ENCODE measurements at places on chromosomes 3 and 15.

DNA sequence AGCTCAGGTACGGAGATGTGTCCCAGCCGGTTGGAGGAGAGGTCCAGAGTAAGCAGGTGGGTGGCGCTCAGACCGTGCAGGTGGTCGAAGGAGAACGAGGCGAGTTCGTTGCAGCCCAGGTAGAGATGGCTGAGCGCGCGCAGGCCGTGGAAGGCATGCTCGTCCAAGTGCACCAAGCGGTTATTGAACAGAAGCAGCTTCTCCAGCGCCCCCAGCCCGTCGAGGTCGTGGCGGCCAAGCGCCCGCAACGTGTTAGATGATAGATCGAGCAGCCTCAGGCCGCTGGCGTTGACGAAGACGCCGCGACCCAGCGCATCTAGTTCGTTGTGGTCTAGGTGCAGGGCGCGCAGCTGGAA, 648 bp downstream of the AMIGO3 start:
- DNase-seq, result no peak

- DNase-seq, result no peak
Measured at GRCh38 chr15:37045859-37046740, 54.2 kb downstream of the MEIS2 start.

DNA sequence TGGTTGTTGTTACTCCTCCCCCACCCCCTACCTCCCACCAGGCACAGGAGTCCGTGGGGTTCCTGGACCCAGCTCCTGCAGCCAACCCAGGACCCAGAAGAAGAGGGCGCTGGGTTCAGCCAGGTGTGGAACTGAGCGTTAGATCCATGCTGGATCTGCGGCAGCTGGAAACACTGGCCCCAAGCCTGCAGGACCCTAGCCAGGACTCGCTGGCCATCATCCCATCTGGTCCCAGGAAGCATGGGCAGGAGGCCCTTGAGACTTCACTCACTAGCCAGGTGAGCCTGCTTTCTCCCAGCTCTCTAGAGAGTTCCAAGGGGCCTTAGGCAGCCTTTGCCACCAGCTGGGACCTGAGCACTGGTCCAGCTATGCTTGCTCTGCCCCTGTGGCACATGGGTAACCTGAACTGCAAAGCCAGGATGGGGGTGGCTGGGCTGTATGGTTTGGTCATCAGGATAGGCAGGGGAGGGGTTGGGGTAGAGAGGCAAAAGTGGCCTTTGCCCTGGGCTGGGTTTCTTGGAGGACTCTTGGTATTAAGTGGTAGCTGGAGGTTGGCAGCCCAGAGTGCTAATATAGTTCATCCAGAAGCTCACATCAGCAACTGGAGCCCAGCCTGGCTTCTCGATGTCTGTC, 7.0 kb upstream of the JMJD7 start:
- no peak for DNase-seq

GRCh38 chr15:51096976-51097375, 2.3 kb upstream of the TNFAIP8L3 start:
- DNase-seq, result no peak

GRCh38 chr15:26352406-26352805, 420.5 kb downstream of the GABRB3 start:
- DNase-seq, result no peak

DNA sequence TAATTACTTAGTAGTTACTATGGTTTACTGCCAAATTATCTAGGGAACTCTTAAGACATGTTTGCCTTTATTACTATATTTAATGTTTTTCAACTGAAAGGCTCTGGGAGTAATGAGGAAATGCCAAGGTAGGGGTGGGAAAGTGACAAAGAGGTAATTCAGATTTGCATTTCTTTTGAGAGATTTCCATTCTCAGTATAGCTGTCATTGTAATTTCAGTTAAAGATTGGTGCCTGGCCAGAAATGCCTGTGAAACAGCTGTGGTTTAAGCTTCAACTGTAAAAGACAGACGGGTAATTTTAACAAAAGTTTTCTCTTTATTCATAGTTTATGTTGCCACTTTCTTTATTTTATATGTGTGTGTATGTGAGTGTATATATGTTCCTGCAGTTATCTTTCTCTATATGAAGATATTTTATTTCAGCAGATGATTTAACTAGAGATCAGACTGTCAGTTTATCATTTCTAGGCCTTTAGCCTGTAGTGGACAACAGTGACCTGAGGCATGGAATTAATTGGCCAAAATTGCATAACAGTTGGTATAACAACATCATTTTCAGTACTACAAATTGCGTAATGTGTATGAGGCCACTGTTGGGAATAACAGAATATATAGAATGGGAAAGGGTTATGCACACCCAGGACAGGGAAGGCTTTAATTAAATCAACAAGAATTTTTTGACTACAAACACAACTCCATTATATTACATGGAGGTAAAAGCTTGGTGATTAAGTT, 119.0 kb downstream of the BBX start:
- no peak for DNase-seq

DNA sequence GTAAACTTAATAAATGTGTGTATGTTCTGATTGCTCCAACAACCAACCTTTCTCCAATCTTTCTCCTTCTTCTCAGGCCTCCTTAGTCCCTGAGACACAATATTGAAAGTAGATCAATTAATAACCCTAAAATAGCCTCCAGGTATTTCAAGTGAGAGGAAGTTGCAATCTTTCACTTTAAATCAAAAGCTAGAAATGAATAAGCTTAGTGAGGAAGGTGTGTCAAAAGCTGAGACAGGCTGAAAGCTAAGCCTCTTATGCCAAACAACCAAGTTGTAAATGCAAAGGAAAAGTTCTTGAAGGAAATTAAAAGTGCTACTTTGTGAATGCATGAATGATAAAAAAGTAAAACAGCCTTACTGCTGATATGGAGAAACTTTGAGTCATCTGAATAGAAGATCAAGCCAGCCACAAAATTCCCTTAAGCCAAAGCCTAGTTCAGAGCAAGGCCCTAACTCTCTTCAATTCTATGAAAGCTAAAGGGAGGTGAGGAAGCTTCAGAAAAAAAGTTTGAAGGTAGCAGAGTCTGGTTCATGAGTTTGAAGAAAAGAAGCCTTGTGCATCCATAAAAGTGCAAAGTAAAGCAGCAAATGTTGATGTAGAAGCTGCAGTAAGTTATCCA, 38.6 kb downstream of the CCDC80 start:
- DNase-seq, result no peak

- peak; percentile 66 for DNase-seq
Measured at GRCh38 chr15:42457445-42458442, 33.2 kb downstream of the ZNF106 start.

- no peak for DNase-seq
Measured at GRCh38 chr15:57436166-57436565, 59.9 kb downstream of the CGNL1 start.

GRCh38 chr15:29268706-29269484, 727 bp downstream of the NSMCE3 start:
- DNase-seq, result peak; percentile 65

DNA sequence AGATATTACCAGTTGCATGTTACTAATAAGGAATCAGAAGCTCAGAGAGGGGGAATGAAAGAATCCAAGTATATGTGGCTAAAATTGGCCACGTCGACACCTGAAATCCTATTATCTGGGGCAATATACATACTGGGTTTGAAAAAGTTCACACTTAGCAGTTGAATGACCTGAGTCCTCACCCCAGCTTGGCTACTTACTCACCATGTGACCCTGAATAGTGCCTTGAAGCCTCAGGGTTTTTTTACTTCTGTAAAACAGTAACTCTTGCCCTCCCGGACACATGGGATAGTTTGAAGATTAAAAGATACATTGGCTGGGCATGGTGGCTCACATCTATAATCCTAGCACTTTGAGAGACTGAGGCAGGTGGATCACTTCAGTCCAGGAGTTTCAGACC, 342.2 kb upstream of the TPRG1 start:
- no peak for DNase-seq

DNA sequence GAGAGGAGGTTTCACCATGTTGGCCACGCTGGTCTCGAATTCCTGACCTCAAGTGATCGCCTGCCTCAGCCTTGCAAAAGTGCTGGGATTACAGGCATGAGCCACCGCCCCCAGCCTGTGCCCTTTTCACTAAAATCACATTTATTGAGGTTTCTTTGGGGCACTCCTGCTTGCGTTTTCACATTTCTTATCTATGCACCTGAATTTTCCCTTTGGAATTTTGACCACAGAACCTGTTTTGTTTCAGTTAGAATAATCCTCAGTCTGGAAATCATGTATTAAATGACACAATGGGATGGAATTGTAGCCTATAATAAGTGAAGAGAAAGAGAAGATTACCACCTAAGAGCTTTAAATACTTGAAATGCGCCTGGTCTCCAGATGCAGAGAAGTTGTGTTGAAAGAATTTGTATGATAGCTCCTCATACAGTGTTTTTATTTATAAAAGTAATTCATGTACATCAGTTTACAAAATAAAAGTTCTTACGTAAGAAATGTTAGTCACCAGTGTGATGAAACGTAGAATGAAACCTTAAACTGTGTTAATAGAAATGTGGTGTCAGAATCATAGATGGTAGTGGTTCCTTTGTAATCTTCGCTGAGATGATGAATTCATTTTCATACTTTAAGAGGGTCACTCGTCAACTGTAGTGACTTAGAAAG, 107.0 kb downstream of the TCF12 start:
- no peak for DNase-seq

DNA sequence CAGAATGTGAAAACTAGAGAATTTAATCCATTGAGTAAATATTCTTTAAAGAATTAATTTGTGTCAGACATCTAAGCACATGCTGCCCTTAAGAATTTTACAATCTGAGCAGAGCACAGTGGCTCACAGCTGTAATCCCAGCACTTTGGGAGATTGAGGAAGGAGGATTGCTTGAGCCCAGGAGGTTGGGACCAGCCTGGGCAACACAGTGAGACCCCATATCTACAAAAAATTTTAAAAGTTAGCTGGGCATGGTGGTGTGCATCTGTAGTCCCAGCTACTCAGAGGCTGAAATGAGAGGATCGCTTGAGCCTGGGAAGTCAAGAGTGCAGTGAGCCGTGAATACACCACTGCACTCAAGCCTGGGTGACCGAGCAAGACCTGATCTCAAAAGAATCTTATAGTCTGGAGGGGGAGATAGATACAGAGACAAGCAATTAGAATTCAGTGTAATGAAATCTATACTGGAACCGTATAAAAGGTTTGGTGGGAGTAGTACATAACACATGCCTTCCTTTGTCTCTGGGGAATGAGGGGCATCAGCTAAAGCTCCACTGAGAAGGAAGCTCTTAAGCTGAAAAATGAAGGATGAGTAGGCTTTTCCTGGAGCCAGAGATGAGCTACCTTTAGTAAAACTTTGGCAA, 21.2 kb downstream of the ATP11B start:
- no peak for DNase-seq

DNA sequence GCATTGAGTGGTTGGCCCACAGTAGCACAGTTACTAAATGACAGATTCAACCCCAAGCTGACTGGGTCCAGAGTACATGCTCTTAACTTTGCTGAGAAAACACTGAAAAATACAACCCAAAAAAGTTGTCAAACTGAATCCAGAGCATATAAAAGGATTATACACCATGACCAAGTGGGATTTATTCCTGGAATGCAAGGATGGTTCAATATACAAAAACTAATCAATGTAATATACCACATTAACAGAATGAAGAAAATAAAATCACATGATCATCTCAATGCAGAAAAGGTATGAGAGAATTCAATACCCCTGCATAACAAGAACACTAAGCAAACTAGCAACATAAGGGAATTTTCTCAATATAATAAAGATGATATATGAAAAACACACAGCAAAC, 98.5 kb downstream of the STAG1 start:
- no peak for DNase-seq

GRCh38 chr3:22621205-22621809, 581.8 kb upstream of the UBE2E2 start:
- no peak for DNase-seq

GRCh38 chr15:41950489-41950888, 21.9 kb downstream of the EHD4 start:
- no peak for DNase-seq

- no peak for DNase-seq
Measured at GRCh38 chr3:134525293-134525692, 39.4 kb downstream of the CEP63 start.

GRCh38 chr3:134611516-134611915, 39.3 kb downstream of the KY start:
- DNase-seq, result no peak

DNA sequence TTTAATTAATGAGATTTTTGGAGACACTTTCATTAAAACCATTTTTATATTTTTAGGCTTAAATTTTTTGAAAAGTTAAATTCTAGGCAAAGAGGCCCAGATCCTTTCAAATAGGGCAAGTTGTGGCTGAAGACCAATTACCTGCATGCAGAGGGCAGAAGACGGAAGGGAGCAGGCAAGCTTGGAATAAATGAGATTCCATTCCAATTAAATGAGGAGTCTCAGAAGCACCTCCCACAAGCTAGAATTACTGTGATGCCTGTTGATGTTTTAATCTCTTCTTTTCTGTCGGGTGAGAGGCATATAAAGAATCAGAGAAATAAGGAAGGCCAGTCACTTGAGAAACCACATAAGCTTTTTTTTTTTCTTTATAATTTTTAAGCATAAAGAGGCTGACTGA, 46.8 kb downstream of the KBTBD8 start:
- DNase-seq, result no peak

DNA sequence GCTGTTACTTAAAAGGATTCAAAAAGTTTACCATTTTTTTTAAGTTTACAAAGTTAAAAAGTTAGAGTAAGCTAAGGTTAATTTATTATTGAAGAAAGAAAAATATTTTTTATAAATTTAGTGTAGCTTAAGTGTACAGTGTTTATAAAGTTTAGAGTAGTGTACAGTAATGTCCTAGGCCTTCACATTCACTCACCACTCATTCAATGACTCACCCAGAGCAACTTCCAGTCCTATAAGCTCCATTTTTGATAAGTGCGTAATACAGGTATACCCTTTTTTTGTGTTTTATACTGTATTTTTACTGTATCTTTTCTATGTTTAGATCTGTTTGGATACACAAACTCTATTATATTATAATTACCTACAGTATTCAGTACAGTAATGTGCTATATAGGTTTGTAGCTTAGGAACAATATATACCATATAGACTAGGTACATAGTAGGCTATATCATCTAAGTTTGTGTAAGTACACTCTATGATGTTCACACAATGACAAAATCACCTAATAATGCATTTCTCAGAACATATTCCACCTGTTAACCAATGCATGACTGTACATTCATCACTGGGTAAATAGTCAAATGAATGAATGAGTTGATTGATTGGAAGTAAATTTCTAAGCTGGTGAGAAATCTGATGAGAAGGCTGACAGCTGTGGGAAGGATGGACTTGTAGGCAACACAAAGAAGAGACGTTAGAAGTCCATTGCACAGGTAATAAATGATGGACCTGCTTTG, 95.2 kb upstream of the CDIN1 start:
- DNase-seq, result no peak

DNA sequence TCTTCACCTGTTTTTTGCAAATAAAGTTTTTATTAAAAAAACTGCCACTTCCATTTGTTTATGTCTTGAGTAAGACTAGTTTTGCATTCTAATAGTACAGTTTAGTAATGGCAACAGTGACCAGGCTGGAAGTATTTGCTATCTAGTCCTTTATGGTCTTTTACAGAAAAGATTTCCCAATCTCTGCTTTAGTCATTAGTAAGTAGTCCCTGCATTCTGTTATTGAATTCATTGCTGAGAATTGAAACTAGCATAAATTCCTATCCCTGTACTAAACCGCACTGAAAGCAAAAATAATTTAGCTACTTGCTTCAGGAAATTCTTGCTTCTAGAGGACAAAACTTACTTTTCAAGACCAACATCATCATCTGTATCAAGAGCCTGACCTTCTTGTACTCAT, 46.2 kb downstream of the CNTN6 start:
- no peak for DNase-seq

Measured in ovary (tissue), 10 donors.